ENCODE measurements at places on chromosomes 7 and 10. TPM values are rescaled to one million over a fixed set of nuclear protein-coding genes. Genes with fewer than 3 reads are reported as not detected.
A peak's percentile ranks its signal among the peaks of the same experiment; 100 is the strongest.

- no peak overlapping the region for H3K4me3 ChIP-seq
- H3K4me1 ChIP-seq, result peaks cover 6% of the 10 kb centered on the region
Observed at GRCh38 chr10:76968483-76968882, 669.1 kb downstream of the KCNMA1 start.

The TET1 gene
- 1.8 TPM for total RNA-seq

The SPDYE9 gene
- total RNA-seq, result not detected

GRCh38 chr7:36670585-36671431 lies 53.5 kb downstream of the AOAH start:
- no peak overlapping the region for H3K4me3 ChIP-seq
- peak; percentile 53 for DNase-seq
- H3K27me3 ChIP-seq, result no peaks in the 10 kb centered on the region
- H3K36me3 ChIP-seq, result no peaks in the 10 kb centered on the region
- H3K4me1 ChIP-seq, result no peaks in the 10 kb centered on the region

The PAPOLB gene
- 0.24 TPM for total RNA-seq

DNA sequence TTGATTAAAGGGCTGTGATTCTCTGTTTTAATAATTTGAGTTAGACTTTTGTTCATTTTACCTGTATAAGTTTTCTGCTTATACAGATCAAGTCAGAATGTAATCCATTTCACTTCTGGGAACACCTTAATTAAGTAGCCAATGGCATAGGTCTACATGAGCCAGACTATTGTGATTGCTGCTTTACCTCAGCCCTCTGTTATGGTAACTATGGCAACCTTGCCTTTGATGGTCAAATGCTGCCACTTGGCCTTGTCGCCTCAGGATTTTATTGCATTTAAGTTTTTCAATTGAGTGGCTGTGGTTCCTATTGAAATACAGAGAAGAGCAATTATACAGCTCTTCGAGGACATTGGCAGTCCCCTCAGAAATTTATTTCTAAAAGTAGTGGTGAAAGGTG lies 64.3 kb upstream of the TMEM106B start:
- no peaks in the 10 kb centered on the region for H3K4me1 ChIP-seq
- no peak for DNase-seq
- no peaks in the 10 kb centered on the region for H3K27me3 ChIP-seq
- no peak overlapping the region for H3K27ac ChIP-seq

DNA sequence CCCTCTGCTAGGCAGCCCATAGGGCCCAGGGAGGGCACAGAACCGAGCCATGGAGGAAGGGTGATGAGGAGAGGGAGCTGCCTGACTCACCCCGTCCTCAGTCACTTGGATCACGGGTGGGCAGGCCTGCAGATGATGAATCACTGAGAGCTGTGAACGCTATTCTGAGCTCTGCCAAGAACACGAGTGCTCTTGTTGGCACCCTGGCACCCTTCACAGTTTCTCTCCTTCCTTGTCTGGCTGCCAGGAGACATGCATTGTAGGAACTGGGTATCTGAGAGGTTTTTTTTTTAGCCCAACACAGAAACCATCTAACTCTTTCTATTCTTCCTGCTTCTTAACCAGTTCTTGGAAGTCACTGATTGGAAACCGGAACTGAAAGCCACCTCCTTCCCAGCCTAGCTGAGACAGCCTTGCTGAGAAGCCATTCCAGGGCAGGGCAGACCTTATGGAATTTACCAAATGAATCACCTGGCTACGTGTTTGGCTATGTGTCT lies 82.1 kb downstream of the SLC37A3 start:
- H3K4me1 ChIP-seq, result peaks cover 40% of the 10 kb centered on the region
- no peaks in the 10 kb centered on the region for H3K27me3 ChIP-seq
- H3K36me3 ChIP-seq, result no peaks in the 10 kb centered on the region
- DNase-seq, result peak; percentile 82

- no peak for DNase-seq
- no peak overlapping the region for H3K27ac ChIP-seq
- H3K36me3 ChIP-seq, result no peaks in the 10 kb centered on the region
- H3K27me3 ChIP-seq, result peaks cover 12% of the 10 kb centered on the region
- H3K4me3 ChIP-seq, result no peak overlapping the region
Observed at GRCh38 chr7:23242321-23242720, 4.3 kb upstream of the GPNMB start.

DNA sequence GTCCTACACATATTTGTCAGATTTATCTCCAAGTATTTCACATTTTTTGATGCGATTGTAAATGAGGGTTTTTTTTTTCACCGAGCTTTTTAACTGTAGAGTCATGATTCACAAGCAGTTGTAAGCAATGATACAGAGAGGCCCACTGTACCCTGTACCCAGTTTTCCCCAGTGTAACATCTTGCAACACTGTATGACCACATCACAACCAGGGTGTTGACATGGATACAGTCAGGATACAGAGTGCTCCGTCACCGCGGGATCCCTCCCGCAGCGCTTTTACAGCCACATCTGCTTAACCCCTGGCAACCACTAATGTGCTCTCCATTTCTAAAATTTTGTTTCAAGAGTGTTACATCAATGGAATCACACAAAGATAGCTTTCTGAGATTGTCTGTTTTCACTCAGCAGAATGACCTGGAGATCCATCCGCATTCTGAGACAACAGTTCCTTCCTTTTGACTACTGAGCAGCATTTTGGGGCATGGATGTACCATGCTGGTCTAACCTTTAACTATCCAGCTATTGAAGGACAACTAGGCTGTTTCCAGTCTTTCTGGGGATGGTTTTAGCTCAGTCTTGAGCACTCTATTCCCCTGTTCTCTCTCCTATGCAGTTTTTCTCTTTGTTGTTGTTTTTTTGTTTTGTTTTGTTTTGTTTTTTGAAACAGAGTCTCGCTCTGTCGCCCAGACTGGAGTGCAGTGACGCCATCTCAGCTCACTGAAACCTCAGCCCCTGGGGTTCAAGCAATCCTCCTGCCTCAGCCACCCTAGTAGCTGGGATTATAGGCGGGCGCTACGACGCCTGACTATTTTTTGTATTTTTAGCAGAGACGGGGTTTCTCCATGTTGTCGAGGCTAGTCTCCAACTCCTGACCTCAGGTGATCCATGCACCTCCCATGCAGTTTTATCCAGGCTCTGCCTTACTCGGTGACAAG lies 25.9 kb downstream of the GPRIN2 start:
- H3K36me3 ChIP-seq, result no peaks in the 10 kb centered on the region
- H3K27ac ChIP-seq, result no peak overlapping the region
- H3K27me3 ChIP-seq, result no peaks in the 10 kb centered on the region
- H3K4me1 ChIP-seq, result no peaks in the 10 kb centered on the region
- H3K4me3 ChIP-seq, result no peak overlapping the region

- no peak for DNase-seq
- peaks cover 99% of the 10 kb centered on the region for H3K27me3 ChIP-seq
- H3K36me3 ChIP-seq, result no peaks in the 10 kb centered on the region
- H3K4me3 ChIP-seq, result no peak overlapping the region
- H3K27ac ChIP-seq, result no peak overlapping the region
- H3K4me1 ChIP-seq, result peaks cover 20% of the 10 kb centered on the region
Observed at GRCh38 chr10:8042721-8043568, 11.5 kb upstream of the GATA3 start.

GRCh38 chr7:2876031-2876731 lies 32.1 kb upstream of the GNA12 start:
- H3K27ac ChIP-seq, result no peak overlapping the region
- DNase-seq, result no peak
- no peaks in the 10 kb centered on the region for H3K36me3 ChIP-seq
- no peak overlapping the region for H3K4me3 ChIP-seq
- no peaks in the 10 kb centered on the region for H3K4me1 ChIP-seq

The SRRM3 gene
- 0.86 TPM for total RNA-seq

DNA sequence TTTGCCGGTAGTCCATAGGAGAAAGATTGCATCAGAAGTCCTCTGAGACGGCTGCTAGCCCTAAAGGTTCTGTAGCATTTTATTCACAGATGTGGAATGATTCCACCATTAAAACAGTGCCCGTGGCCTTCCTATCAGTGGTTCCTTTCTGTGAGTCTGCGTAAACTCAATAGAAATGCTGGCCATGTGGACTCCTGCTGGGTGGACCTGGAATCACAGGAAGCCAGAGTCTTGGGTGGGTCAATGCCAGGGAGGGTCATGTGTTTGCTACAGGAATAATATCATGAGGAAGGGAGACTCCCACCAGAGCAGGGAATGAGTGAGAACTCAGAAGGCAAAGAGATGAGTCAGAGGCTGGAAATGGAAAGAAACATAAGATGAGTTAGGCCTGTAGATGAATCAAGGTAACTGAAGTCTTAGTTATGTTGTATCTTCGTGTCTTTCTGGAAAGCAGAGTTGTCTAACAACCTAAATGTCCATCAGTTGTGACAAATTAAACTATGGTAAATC lies 410.4 kb upstream of the AUTS2 start:
- H3K4me3 ChIP-seq, result no peak overlapping the region
- no peaks in the 10 kb centered on the region for H3K4me1 ChIP-seq
- H3K27me3 ChIP-seq, result no peaks in the 10 kb centered on the region
- H3K36me3 ChIP-seq, result no peaks in the 10 kb centered on the region

The GRM8 gene
- not detected for total RNA-seq

The ASAH2 gene
- not detected for total RNA-seq

- H3K27me3 ChIP-seq, result no peaks in the 10 kb centered on the region
- no peak for DNase-seq
- H3K27ac ChIP-seq, result peak overlapping the region; percentile 98
- H3K36me3 ChIP-seq, result peaks cover 41% of the 10 kb centered on the region
- peak overlapping the region; percentile 94 for H3K4me3 ChIP-seq
- peaks cover 30% of the 10 kb centered on the region for H3K4me1 ChIP-seq
Observed at GRCh38 chr7:99499371-99499720, 735 bp downstream of the ZNF394 start.

The FEZF1 gene
- not detected for total RNA-seq

GRCh38 chr10:77520290-77520689 lies 117.3 kb downstream of the KCNMA1 start:
- H3K27ac ChIP-seq, result no peak overlapping the region
- DNase-seq, result no peak
- no peak overlapping the region for H3K4me3 ChIP-seq
- H3K36me3 ChIP-seq, result no peaks in the 10 kb centered on the region

Measured in lower lobe of right lung (tissue), 2 donors.